Inflammatory macrophage treated with lipopolysaccharide for 1 hour (primary cell): ENCODE measurements at places on chromosomes 6 and 20.

GRCh38 chr6:154683756-154684523 lies 49.3 kb upstream of the SCAF8 start:
- peak; percentile 71 for DNase-seq

- no peak for DNase-seq
Observed at GRCh38 chr6:33929575-33930288, 125.9 kb upstream of the MLN start.

DNA sequence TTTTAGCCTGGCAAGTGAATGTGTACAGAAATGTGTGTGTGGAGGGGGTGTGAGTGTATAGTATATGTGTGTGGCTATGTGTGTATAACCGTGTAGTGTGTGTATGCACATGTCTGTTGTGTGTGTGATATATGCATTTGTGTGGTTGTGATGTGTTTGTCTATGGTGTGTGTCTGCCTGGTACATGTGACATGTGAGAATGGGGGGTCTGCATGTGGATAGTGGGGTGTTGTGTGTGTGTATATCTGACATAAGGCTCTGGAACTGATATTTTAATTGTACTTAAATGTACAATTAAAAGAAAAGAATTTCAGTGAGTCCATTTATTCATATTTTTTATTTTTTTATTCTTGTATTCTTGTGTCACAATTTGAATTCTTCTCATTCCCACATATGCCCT lies 57.2 kb upstream of the CNR1 start:
- DNase-seq = no peak

GRCh38 chr6:135426833-135427232 lies 70.7 kb downstream of the AHI1 start:
- no peak for DNase-seq

DNA sequence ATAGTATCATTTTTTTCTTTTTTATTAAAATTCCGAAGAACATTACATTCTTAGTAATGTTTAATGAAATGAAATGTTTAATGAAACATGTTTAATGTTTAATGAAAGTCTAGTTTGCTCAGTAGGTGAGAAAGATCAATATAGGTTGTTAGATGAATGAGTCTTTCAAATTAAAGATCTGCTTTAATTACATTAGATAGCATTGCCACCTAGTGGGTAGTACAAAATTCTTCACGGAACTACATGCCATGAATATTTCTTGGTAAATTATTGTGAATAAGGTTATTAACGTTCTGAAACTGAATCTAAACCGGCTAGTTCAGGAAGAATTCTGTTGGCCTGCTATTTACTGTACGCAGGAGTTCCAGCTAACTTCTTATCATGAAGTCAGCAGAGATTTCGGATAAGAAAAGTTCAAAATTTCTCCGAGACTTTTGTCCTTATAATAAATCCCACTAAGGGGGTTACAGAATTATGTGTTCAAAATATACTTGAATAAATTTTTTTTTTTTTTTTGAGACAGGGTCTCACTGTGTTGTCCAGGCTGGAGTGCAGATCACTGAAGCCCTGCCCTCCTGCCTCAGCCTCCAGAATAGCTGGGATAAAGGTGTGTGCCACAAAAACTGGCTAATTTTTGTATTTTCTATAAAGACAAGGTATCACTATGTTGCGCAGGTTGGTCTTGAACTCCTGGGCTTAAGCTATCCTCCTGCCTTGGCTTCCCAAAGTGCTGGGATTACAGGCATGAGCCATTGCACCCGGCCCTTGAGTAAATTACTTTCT lies 7.9 kb upstream of the GMNN start:
- peak; percentile 73 for DNase-seq

GRCh38 chr6:136676075-136676474 lies 116.2 kb downstream of the MAP3K5 start:
- DNase-seq = no peak

GRCh38 chr6:43331470-43331869 lies 22.8 kb upstream of the CRIP3 start:
- no peak for DNase-seq
